HEK293T (cell line): ENCODE measurements at places on chromosomes 2 and 18.

DNA sequence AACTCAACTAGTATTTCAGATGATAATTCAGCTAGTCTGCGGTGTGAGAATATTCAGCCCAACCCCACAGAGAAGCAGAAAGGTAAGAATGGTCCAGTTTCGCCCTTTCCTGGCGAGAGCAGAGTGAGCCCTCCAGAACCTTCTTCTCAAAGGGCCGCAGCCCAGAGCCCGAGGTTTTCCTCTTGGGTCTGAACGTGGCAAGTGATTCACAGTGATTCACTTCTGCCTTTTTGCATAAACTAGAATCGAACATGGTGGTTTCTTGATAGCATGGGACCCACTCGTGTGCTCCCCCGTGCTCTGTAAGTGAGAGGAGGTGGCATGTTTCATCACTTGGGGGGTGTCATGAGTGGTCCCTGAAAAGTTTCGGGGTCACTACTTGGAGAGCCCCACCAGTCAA, 24.2 kb downstream of the TRAF3IP1 start:
- DNase-seq: no peak

GRCh38 chr18:50853863-50854271, 25.1 kb upstream of the ME2 start:
- no peak for DNase-seq

DNA sequence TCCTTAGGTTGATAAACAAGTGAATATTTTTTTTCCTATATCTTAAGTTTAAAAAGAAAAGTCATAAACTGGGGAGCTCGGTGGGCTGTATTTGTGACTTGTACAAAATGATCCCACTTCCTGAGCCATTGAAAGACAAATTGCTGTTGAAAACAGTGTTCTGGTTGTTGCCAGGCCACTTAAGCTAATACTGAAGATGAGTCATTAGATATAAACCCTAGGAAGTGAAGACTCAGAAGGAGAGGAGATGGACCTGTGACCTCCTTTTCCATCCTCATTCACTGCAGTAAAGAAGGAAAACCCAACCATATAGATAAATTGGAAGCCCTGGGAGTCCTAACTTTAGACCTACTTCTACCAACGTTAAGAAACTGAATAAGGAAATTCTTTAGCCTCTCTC, 46.2 kb upstream of the SERPINE2 start:
- no peak for DNase-seq

DNA sequence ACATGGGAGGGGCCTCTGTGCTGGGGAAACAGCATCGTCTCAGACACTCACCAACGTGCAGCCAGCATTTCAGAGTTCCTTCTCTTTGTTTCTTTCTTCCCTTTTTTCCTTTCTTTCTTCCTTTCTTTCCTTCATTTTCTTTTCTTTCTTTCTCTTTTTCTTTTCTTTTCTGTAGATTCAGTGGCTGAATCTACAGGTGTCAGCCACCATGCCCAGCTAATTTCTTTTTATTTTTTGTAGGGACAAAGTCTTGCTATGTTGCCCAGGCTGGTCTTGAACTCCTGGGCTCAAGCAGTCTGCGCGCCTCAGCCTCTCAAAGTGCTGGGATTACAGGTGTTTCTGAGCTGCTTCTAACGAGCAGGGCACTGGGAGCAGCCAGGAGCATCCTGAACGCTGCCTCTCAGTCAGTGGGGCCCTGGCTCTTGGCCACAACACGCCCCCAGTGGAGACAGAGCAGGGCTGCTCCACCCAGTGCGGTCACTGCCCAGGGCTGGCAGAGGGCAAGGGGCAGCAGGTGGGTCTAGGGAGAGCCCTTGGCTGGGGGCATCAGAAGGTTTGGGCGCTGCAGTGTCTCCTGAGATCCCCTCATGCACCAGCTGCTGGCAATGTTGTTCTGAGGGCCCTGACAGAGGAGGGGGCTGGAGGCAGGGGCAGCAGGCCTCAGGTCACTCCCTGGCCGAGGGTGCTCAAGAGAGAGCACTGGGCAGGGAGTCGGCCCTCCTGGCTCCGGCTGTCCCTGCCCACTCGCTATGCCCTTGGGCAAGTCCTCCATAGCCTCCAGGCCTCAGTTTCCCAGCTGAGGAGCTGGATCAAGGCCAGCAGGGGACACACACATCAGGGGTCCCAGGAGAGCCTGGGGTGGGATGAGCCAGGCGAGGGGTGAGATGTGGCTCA, 4.7 kb upstream of the KLHL30 start:
- no peak for DNase-seq
